GM04504 (cell line): ENCODE measurements at places on chromosomes 5 and 9.

GRCh38 chr5:89981878-89982773 is 427.4 kb downstream of the CETN3 start:
- DNase-seq, result no peak

DNA sequence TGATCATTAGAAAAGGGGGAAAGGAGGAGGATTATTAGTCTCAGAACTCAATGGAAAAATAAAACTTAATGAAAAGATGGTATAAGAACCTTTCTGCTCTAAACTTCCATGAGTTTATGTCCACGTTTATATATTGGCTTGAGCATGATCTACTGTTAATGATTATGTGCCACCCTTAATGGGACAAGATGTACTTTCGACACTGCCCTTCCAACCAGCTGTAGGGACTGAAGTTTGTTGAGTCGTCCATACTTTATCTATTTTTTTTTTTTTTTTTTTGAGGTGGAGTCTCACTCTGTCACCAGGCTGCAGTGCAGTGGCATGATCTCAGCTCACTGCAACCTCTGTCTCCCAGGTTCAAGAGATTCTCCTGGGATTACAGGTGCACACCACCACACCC is 25.0 kb upstream of the GABRP start:
- DNase-seq, result no peak

DNA sequence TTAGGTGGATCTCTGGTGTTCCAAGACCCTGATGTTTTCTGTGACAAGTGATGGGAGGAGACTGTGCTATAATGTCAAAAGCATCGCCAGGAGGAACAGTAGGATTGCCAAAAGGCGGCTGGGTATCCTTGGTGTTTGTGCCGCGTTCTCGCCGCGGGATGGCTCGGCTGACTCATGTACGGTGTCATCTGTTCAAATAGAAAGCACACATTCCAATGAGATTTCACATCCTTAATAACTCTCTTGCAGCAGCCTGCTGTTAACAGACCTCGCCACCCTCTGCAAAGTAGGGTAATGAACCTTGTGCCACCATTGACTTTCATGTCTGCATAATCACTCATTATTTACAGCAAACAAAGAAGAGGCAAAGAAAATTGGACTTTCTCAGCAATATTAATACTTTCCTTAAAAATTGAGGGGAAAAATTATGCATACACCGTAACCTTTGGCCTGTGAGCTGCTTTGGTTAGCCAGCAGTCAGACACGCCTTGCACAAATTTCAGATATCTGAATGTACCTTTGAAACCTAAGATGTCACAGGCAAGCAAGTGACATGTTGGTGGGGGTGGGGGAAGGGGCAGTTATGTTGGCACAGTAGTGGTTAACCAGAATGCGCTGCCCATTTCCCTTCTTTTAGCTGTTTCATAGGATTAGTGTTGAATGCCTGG is 289.4 kb downstream of the EFNA5 start:
- DNase-seq, result peak; percentile 64

GRCh38 chr5:166709691-166710090 is 1581.8 kb upstream of the WWC1 start:
- no peak for DNase-seq

DNA sequence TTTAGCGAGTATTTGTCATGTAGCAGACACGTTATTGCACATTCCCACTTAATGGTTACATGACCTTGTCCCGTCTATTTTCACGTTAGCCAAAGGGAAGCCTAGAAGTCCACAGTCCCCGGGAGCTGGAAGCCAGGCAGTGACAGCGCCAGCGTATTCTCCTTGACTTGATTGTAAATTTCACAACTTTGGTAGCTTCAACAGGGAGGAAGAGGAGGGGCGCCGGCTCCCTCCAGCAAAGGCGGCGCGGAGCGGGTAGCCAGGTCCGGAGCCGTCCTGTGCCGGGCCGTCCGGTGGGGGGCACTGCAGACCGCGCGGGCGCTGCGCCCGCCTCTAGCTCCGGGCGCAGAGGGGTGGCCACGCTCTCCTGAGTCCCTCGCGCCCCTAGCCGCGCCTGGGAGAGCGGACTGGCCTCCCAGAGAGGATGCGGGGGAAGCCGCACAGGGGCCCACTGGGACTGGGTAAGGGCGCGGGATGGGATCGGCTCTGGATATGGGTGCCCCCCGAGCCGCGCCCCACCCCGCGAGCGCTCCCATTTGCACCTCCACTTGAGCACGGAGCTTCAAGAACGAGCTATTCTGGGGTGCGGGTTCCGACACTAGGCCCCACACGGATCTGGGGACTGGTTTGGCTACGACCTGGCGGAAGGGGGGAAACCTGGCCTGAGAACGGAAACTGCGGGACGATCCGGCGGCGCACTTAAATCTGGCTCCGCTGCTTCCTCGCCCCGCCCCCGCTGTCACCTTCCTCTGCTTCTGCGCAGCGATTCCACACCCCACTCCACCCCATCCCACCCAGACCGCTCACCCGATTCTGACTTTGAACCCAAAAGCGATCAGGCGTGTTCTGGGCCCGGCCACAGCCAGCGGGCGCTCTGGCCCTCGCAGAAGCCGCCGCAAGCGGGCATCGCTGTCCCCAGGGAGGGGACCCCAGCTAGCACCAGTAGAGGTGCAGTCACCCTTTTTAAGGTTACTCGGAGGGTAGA is 23.8 kb downstream of the KLF4 start:
- no peak for DNase-seq
